ENCODE measurements at places on chromosomes 5 and 9.

GRCh38 chr5:1937590-1937989 lies 54.9 kb upstream of the IRX4 start:
- no peak for DNase-seq

DNA sequence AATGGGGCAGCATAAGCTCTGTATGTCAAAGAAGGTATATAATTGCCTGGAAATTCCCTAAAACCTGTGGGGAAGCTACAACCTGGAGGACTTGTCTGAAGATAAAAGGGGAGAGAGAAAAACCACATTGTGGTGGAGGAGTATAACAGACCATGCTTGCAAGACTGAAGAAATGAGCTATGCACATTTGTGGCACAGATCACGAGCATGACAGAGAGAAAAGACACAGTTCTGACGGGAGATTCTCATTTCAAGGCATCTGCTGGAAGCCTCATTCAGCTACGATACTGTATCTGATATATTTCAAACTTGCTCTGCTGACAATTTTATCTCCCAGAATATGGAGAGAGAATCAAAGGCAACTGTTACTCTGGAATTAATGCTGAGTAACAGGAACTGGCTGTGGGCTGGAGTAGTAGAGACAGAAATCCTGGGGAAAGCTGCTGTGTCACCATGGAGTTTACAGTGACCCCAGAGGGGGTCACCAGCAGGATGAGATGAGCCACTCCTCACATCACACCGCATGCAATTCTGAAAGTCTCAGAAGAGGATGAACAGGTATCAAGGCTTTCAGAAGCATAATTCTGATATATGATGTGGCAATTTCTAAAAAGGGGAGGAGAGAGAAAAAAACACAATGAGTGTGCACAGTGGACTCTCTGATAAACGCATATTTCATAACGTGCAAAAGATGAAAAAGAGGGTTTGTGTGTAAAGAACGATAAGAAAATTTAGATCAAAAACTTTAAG lies 528.8 kb downstream of the IRX1 start:
- no peak for DNase-seq

- no peak for DNase-seq
These were observed 186.5 kb downstream of the CHSY3 start for GRCh38 chr5:130090569-130091270.

DNA sequence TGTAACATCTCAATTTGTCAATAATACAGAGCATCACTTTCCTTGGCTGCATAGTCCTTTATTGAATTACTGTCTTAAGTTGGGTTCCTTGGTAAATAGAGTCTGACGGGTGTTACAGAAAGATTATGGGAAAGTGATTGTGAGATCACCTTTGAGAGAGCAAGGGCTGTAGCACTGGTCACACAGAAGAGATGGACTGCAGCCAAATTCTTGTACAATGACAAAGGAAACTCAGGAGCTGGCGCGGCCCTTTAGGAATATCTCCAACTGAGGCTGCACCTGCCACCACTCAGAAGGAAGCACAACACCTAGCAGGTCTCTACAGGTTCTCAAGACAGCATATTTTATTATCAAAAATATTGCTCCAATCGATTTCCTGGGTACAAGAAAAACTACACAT lies 350.0 kb upstream of the ISL1 start:
- no peak for DNase-seq

DNA sequence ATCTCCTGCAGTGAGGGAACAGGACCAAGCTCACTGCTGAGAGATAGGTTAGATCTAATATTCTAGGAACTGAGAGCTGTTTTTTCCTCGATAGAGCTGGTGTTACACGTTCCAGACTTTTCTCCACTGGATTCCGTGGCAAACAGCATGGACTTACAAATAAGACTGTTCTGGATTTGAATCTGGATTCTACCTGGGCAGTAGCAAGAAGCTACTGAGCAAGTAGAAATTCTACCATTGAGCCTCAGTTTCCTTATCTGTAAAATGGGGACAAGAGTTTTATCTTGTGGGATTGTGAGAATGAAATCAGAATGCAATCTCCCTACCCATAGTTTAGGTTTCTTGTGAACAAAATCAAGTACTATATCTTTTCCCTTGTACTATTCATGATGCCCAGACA lies 238.7 kb upstream of the TRIM32 start:
- DNase-seq = no peak

GRCh38 chr9:94993160-94993820 lies 266.8 kb downstream of the AOPEP start:
- DNase-seq = no peak

GRCh38 chr9:18520416-18521047 lies 46.6 kb downstream of the ADAMTSL1 start:
- no peak for DNase-seq

Measured in NCI-H2081 treated with DMSO at 0.1 percent for 48 hours (cell line).